ENCODE measurements at places on chromosomes 7 and 10.

GRCh38 chr10:48651293-48651692, 33.4 kb upstream of the WDFY4 start:
- no peak for DNase-seq

GRCh38 chr7:71286336-71286735, 154.4 kb downstream of the GALNT17 start:
- no peak for DNase-seq

DNA sequence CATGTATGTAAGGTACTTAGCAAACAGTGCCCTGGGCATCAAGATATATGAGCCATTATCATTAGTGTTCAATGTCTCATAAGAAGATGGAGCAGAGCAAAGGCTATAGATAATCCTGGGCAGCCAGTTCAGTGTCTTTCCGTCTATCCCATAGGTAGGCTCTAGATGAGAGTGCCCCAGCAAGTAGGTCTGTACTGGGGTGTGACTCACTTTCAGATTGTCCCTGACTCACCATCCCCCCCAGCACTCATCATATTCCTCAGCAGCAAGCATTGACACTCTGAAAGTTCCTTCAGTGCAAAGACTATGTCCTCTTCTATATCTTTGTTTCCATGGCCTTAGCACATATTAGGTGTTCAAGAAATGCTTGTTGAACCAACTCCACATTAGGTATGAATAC, 20.0 kb upstream of the FAM204A start:
- DNase-seq = no peak

GRCh38 chr10:126634911-126635310, 35.6 kb downstream of the C10orf90 start:
- no peak for DNase-seq

DNA sequence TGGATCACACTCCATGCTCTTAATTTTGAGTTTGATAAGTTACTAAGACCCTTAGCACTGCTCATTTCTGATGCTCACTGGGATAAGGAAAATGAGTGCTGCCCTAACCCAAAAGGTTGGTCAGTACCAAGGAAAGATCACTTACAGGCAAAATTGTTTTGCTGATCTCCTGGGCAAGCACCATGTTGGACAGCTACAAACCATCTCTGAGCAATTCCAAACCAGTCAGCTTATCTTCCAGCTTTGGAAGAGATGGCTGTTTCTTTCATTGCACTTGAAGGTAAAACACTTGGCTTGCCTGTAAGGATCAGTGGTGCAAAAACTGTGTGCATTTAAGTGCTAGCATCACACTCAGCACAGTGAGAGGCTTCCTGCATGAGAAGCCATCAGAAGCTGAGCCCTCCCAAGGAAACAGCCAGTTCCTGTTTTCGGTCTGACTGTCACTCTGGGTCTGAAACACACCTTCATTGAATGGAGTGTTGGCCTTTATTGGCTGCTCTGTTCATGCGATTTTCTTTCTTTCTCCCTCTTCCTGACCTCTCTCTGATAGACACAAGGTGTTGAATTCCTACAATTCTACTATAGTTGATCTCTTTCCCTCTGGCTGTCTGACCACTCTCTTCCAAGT, 126.4 kb upstream of the GHITM start:
- no peak for DNase-seq

DNA sequence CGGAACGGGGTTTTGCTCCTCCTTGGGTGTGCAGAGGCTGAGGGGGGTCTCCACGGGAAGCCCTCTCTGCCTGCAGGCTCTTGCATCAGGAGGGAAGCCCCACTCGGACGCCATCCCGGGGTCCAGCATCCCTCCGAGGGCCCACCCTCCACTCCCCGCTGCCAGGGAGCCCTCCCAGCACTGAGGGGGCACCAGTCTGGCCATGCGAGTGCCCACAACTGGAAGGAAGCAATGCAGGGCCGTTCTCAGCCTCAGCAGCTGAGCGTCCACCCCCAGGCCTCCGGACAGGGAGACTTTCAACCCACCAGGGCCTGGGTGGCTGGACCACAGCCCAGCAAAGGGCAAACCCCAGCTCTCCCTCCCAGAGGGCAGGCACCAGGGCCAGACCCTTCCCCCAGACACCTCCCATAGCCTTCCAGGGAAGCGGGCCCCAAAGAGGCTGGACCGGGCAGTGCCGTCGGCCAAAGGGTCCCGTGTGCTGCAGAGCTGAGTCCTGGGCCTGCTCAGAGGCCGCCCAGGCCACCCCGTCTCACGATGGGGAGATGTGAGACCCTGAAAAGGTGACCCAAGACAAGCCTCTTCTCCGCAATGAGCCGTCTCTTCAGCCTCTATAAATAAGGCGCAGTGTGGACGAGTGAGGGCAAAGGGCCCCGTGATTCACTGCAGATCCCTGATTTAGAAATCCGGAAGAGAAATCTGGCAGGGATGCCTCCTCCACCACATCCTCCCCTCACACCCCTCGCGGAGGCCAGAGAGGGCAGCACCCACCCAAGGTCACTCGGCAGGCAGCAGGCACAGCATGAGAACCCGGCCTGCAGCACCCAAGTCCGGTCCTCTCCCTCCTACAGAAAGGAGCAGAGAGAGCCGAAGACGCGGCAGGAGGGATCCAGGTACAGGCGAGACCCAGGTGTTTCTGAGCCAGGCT, 81.9 kb upstream of the DNAAF5 start:
- no peak for DNase-seq

DNA sequence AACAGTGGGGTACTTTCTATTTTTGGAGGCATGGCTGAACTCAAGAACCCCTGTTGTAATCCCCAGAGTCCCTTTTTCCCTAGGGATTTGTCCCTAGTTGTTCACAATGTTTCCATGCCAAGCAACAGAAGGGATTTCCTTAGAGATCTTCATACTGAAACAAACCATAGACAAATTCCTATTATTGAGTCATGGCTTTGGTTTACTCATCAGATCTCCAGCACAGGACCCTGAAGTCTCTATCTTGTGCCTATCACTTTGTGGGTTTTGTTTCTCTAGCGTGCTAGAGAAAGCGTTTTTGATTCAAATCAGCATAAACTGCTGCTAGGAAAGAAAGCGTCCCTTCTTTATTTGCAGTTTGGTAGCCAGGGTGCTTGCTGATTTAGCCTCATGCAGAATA, 165.0 kb downstream of the BAMBI start:
- DNase-seq = no peak

GRCh38 chr10:127195571-127196281, 665 bp downstream of the INSYN2A start:
- no peak for DNase-seq

GRCh38 chr10:62148155-62148554, 120.5 kb downstream of the RTKN2 start:
- no peak for DNase-seq

- no peak for DNase-seq
Measured at GRCh38 chr7:45021604-45022296, 21.7 kb downstream of the CCM2 start.

DNA sequence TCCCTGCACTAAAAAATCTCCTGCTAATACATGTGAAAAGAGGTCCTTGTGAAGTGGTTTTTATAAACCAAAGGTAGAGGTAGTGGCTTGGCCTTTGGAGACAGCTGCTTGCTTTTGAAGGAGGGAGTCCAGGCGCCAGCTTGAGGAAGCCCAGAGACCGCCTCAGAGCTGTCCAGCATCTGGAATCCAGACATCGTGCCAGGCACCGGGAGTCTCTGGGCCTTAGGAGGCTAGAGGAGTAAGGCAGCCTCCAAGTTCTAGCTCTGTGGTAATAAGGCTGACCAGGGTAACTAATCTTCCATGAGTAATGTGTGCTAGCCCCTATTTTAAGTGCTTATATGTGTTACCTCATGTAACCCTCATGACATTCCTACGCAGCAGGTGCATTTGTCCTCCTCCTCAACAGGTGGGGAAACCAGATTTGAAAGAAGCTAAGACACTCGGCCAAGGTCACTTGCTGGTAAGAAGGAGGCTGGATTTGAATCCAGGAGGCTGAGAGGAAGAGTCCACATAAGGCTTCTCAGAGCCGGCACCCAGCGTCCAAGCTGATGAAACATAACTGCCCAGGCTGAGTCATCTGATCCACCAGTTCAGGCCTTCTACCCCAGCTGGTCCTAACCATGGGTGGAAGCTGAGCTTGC, 26.1 kb downstream of the PRLHR start:
- DNase-seq = no peak

GRCh38 chr10:6474871-6475270, 105.2 kb downstream of the PRKCQ start:
- no peak for DNase-seq

DNA sequence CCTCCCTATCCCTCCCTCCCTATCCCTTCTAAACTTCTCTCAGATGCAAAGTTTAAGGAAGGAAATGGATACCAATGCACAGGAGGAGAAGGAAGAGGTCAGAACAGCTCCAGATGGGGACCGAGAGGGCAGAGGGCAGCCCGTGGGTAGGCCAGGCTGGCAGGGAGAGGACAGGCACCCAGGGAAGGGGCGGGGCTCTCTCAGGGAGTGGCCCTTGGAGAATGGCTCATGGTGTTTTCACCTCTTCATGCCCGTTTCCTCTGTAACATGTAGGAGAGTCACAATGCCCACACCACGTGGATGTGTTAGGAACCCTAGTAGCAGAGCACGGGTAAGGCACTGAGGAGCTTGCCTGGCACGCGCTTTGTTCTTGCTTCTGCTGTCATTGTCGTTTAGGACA, 264.5 kb downstream of the CELF2 start:
- no peak for DNase-seq

- no peak for DNase-seq
Measured at GRCh38 chr10:92125144-92125543, 165.7 kb downstream of the CPEB3 start.

DNA sequence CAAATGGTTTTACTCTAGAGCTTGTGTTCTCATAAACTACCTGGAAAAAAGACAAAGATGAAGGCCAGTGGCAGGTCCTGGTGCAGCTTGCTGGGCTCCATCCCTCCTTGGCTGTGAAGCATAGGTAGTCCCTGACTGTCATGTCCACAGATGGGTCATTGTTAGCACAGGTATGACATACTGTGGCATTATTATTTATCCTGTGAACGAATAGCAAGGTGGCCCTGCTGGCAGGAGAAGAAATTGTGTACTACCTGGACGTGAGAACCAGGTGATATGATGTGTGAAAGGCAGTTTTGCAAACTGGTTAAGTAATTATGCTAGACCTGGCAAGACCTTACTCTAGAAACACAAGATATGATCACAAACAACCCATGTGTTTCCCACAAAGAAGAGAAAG, 63.9 kb downstream of the CCDC71L start:
- no peak for DNase-seq

GRCh38 chr10:87646935-87647334, 12.7 kb upstream of the PAPSS2 start:
- DNase-seq = no peak

DNA sequence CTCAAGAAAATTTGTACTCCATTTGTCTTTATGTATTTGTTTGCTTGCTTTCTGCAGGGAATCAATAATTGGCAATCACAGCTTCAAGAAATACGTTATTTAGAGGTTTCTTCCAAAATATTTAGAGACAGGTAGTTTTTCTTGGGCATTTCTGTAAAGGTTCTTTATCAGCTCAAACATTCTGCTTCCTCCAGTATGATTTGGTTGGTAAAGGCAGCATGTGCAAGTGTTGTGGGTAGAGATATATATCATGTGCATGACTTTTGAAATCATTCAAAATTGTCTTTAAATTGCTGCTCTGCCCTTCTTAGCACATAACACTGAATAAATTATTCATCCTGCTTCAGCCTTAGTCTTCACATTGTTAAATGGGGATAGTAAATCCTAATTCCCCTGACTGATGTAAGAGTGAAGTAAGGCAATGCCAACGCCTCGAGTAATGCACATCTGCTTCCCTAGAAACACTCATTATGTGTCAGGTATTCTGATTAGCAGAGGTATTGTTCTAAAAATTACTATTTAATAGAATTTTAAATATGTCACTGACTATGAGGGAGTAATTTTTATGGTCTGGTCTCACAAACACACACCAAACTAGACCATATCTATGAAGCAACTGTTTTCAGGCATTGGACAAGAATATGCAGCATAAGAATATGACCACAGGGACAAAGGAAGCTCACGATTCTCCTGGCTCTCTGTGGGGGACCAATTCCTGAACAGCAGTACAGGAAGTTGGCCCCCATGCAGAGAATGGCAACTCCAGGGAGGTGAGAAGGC, 77.3 kb upstream of the AKR1E2 start:
- DNase-seq = no peak

- DNase-seq = no peak
Measured at GRCh38 chr10:92662848-92663247, 26.9 kb upstream of the HHEX start.

- DNase-seq = no peak
Measured at GRCh38 chr7:16234493-16235146, 186.7 kb downstream of the CRPPA start.

GRCh38 chr7:139691253-139691781, 86.5 kb downstream of the HIPK2 start:
- no peak for DNase-seq

Measured in GOT3 (cell line).